ENCODE measurements at places on chromosomes 1 and 21.
A peak's percentile ranks its signal among the peaks of the same experiment; 100 is the strongest.

DNA sequence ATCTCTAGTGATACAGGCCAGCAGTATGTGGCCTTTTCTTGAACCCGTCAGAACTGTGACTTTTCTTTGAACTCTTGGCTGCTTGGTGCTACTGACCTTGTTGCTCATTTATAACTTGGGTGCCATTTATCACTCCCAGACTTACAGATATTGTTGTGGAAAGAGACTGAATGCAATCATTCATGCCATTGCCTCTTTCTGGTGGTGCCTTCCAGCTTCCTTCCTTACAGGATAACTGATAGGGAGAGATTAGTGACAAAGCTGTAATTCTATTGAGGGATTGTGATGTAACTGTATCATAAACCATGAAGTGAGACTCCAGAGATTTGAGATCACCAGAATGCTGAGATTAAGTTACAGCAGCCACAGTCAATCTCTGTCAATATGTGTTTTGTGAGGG, 256.5 kb downstream of the USP25 start:
- no peak for DNase-seq

DNA sequence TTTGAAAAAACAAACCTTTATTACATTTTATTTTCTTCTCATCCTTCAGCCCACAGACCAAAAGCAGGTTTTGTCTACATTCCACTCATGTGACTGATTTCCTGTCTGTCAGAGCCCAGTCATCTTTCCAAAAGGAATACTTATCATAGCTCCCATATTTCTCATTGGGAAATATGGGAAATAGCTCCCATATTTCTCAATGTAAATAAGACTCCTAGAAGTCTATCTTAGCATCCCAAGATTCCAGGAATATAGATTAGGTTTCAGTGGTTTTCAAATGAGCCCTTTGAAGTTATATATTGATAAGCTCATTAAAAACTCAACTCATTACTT, 19.1 kb upstream of the NRDC start:
- DNase-seq, result no peak

DNA sequence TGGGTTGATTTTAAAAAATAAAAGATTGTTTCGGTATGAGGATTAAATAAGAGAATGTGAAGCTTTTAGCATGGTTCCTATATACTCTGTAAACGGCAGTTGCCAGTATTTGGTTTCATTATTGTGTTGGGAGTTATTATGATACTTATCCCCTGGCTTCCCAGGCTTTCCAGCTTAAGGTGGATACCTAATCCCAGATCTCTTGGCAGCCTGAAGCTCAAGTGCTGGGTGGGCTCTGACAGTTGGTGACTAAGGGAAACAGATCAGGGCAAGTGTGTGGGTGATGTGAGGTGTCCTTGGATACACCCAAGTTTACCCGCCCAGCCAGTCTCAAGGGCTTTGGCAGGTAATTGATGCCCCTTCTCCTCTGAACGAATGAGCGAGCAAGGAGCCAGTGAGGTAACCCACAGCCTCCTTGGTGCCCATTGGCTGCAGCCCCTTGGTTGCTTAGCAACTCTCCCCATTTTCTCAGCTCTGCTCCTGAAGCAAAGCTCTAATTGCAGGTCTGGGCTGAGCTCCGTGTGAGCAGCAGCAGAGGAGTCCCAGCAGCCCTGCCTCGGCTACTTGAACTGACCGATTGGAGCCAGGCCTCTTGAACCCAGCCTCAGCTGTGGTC, 6.1 kb downstream of the IPO13 start:
- DNase-seq, result no peak

DNA sequence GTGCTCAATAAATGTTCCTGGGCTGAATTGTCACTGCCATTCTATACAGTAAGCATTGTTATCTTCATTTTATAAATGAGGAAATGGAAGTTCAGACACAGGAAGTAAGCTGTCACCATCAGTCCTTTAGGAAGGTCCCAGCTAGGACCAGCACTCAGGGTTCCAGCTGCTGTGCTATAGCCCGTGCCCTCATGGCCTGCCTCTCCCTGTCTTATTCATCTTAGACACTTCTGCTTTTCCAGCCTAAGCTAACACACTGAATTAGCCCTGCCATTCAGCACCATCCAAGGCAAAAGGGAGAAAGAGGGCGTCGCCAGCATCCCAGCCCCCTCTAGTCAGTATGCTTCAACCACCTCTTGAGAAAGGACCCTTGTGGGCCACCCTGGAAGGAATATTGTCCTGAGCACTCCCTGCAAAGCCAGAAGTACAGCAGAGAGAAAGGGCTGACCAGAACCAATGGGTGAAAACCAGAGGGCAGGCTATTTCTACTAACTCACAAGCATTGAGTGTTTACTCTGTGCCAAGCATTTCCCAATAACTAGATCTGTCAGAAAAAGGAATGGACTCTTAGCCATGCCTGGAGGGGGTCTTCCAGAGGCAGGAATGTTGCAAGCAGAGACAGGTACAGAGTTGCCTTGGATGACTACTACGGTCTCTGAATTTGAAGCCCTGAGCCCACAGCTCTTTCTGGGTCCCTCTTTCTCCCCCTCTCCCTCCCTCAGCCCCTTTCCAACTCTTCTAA, 77.9 kb upstream of the NFIA start:
- no peak for DNase-seq

DNA sequence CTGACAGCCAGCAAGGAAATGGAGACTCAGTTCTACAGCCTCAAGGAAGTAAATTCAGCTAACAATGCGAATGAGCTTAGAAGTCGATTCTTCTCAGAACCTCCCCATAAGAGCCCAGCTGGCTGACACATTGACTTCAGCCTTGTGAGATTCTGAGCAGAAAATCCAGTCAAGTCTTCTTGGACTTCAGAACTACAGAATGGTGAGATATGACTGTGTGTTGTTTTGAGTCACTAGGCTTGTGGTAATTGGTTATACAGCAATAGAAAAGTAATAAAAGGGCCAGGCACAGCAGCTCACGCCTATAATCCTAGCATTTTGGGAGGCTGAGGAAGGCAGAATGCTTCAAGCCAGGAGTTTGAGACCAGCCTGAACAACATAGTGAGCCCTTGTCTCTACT, 161.8 kb upstream of the IVNS1ABP start:
- DNase-seq, result no peak

- no peak for DNase-seq
These were observed 16.1 kb upstream of the PSMD4 start for GRCh38 chr1:151238467-151238739.

DNA sequence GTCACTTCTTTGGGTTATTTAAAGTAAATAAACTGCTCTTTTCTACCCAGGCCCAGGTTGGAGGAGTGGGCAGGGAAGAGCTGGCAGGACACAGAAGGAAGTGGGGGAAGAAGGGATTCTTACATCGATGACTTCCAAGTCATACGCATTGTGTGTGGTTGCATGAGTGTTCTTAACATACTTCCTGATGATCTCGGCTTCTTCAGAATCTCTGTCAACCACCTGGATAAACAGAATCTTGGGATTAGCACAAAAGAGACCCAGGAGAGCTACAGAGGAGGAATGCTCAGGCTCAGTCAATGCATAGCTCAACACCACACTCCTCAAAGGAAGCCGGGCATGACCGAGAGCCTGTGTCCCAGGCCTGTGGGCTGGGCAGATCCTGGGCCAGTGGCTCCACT, 42.1 kb downstream of the PARP1 start:
- DNase-seq, result no peak

DNA sequence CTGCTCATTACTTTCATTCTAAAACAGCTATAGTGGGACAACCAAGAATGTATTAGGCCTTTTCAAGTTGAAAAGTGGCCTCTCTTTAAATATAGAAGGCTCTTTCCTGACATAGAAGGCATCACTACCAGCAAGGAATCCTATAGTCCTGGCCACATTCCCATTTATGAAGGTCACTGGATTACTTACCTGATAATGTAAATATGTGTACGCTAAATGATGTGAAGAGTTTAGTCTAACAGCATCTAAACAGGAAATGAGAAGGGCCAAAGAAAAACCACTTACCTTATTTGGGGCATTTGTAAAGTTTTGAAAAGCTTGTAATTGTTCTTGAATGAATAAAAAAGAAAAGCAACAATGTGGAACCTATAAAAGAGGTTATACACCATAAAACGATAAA, 24.7 kb downstream of the PRKACB start:
- no peak for DNase-seq

DNA sequence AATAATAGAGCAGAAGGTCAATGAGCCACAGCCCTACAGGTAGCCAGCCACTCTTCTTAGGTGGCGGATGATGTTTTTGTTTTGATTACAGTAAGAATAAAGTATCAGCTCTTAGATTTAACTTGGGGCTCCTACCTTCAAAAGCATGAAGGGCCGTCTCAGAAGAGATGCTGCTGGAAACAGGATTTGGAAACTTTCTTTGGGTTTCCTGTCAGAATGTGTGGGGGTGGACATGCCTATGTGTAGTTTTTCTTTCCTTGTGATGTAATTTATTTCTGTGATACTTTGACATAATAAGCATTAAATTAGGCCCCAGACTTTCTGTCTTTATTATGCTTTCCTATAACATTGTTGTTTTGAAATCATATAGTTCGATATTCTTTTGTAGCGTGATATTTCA, 1.5 kb downstream of the RAP1A start:
- DNase-seq, result no peak

DNA sequence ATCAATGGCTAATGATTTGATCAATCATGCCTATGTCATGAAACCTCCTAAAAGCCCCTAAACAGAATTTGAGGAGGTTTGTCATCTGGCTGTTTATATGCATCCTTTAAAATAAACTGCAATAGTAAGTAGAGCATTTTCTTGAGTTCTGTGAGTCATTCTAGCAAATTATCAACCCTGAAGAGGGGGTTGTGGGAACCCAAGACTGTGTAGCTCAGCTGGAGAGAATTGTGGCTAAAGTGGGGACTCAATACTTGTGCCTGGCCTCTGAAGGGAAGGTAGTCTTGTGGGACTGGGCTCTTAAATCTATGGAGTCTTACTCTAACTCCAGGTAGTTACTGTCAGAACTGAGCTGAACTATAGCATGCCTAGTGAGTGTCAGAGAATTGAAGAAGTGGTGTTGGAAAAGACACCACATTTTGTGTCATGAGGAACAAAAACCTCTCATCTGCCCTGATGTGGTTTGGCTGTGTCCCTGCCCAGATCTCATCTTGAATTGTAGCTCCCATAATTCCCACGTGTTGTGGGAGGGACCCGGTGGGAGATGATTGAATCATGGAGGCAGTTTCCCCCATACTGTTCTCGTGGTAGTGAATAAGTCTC, 402.4 kb downstream of the USH2A start:
- no peak for DNase-seq

DNA sequence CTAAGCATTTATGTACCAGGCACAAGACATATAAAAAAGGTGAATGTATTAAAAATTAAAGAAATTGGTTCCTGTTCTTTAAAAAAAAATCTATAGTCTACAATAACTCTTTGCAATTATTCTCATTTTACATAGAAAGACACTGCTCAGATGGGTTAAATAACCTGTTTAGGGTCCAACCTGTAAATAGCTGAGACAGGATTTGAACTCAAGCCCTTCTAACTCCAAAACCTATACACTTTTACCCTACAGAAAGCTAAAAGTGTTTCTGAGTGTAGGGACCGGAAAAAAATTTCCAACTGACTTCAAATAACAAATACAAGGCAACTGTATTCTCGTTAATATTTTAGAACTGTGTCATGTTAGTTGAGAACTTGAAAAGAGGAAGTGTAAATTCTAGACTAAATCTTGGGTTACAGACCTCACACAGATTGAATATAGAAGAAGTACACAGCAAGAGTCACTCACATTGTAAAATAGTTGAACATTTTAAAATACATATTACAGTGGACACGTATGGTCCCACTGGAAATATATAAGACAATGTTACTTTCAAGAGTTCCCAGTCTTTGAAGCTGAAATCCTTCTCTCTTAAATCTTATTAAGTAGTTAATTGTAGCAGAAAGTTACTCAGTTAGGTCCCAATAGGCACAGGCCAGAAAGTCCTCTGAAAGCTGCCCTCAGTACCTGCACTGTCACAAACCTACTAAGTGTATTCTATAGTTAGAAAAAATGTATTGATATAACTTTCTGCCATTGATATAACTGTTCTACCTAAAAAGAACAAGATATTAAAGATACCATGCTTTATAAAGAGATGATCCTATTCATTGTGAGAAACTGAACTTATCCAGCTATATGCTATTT, 7.3 kb downstream of the EDEM3 start:
- no peak for DNase-seq

DNA sequence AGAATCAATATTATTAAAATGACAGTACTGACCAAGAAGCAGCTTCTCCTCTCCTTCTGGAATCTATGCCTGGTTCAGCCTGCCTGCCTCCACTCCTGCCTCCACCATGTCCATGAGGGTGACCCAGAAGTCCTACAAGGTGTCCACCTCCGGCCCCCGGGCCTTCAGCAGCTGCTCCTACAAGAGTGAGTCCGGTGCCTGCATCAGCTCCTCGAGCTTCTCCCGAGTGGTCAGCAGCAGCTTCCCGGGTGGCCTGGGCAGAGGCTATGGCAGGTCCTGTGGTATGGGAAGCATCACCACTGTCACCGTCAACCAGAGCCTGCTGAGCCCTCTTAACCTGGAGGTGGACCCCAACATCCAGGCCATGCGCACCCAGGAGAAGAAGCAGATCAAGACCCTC, 822.4 kb upstream of the NEGR1 start:
- DNase-seq, result no peak

GRCh38 chr1:234271243-234271606, 102.0 kb upstream of the COA6 start:
- DNase-seq, result peak; percentile 68

DNA sequence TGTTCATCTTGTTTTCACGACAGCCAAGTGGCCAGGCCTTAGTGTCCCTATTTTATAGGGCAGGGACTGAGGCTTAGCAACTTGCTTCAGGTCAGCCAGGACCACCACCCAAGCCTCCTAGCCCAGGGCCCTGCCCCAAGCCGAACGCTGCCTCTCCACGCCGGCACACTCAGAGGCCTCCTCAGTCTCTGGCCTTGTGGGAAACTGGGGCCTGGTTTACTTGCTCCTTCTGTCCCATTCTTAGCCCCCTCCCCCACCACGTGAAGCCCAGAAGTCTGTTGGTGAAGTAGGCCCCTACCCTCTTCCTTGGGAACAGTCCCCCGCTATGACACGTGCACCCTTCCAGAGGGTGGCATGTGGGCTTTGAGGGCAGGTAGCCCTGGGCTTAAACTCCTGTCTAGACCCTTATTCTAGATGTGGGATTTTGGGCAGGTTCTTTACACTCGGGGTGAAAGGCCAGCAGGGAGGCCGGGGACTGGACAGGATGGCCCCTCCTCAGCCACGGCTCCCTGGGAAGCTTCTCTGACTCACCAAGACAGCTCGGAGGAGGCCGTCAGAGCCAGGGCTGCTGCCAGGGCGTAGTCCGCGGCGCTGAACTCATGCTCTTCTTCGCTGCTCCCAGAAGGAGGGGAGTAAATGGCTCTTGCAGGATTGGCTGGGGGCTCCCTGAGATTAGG, 4.3 kb downstream of the MYOM3 start:
- DNase-seq, result no peak

DNA sequence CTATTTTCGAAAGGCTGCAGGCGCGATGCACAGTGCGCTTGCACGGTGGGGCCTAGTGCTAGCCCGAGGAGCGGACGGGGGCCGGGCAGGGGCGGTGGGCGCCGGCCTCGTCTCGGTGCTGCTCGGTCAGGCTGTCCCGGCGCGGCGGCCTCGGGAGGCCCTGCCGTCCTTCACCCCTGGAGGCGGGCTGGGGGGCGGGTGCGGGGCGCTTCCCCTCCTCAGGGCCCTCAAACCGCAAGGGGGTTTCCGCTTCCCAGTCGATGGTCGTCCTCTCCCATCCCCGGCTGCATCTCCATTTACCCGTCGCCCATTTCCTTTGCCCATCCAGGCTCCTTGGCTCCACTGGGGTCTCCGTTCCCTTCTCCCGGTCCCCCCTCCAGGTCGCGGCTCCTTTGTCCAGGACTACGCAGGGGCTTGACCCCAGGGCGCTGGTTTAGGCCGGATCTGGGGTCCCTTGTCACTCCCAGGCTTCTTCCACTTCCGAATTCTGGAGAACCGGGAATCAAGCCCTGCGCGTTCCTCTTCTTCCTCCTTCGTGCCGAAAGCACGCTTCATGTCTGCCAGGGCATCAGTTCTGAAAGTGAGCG, 196.3 kb upstream of the LMO4 start:
- DNase-seq, result no peak

All from GM12864 (cell line).